ENCODE measurements at places on chromosomes 16 and 17. TPM values are rescaled to one million over a fixed set of nuclear protein-coding genes. Genes with fewer than 3 reads are reported as not detected.

DNA sequence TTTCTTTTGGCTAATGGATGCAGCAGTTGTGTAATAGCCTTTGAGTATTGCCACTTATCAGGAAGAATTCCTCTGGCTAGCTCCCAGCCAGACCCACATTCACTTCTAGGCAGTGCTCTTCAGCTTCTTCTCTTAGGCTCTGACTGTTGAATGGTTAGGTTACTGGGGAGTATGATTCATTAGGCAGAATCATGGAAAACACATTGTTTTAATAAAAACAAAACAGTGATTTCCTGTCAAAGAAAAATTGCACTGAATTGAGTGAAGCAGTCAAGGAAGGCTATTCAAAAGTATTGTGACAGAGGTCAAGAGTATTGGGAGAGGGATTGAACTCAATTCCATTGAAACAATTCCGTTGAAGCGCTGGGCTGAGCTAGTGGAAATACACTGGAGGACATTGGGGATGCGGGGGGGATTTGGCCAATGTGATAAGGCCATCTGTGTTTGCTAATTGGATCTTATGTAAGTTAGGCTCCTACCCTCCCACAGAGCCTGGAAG is 68.0 kb downstream of the CNTNAP4 start:
- no peak for DNase-seq

GRCh38 chr17:52376137-52376536 is 217.6 kb upstream of the CA10 start:
- no peak for DNase-seq

DNA sequence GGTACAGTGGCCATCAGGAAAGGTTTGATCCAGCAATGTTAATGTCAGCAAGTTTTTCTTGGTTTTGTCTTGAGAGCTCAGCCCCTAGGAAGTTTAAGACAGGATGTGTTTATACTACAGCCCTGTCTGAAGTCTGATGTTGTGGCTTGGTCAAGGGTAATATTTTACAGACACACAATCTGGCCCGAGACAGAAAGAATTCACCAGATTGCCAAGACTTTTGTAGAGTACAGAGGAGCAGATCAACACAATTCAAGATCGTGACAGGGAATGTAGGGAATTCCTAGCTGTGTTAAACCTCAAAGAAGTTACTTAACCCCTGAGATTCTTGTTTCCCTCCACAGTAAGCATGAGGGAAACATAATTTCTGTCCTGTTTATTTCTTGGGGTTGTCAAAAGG is 63.1 kb downstream of the SHISA9 start:
- DNase-seq = no peak

GRCh38 chr17:36136439-36136838 is 32.8 kb downstream of the CCL4 start:
- DNase-seq = no peak

DNA sequence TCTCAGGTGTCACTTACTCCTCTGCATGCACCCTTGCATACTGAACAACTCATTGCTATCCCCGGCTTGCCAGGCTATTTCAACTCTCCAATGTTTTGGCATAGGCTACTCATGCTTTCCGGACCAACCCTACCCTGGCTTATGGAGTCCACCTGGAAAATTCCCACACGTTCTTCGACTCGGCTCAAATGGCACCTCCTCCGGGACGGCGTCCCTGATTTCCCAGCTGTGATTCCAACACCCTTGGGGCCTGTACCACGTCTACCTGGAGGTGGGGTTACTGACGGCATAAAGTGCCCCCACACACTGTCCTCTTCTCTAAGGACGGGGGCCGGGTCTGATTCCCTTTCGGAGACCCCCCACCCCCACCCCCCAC is 498 bp downstream of the SMYD4 start:
- DNase-seq = no peak

DNA sequence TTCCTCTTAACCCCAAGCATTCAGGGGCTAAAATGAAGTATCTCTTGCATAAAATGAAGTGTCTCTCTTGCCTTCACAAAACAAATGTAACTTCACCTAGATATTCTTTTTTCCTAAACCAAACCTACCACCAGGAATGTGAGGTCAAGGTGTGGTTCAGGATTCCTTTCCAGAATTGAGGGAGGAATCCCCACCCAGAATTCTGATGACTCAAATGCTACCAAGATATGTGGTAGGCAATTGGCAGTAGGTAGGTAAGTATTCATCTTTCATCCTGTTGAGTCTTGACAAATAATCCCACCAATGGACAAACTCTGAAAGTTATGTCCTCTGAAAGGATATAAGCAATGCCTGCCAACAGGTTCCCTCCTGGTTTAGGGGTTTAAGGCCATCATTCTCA is 26.2 kb downstream of the TRIM16 start:
- DNase-seq = no peak

The BORCS6 gene
- total RNA-seq = 8.5 TPM

The KIF18B gene
- total RNA-seq = 0.72 TPM

The DHRS7C gene
- total RNA-seq = not detected

The ATP2C2 gene
- not detected for total RNA-seq

The PRSS36 gene
- total RNA-seq = 6.0 TPM

The MFSD6L gene
- total RNA-seq = not detected

The HBQ1 gene
- total RNA-seq = not detected

The KRT33A gene
- not detected for total RNA-seq
